Stimulated activated CD8-positive, alpha-beta memory T cell treated with anti-CD3 and anti-CD28 coated beads, Interleukin-12 subunit alpha, Interleukin-12 subunit beta, amount 100 ng/mL, for 4 hours (primary cell): ENCODE measurements at places on chromosomes 4 and X.

DNA sequence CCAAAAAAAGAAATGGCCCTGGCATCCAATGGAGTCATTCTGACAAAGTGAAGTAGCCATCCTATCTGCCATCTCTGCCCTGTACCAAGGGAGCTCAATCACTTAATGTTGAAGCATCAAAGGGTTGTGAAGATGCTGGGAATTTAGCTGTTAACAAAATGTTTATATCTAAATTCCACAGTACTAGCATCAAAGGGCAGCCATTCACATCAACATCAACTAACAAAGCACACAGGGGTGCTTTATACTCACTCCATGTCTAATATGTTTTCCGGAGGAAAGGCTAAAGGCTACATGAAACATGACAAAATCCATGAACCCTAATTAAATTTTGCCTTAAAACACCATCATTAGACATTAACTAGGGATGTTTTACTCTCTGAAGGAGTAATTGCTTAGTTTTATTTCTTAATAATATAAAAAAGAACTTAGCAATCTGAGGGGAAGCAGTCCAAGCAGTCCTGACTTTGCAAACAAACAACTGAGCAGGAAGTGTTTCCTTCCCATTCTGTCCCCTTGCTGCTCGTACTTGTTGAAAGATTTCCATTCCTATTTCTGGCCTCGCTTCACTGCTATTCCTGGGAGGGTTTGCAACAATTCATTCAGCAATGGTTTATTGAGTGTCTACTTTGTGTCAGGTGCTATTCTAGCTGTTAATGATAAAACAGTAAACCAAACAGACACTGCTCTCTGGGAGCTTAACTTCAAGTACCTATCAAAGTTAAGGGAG is 208.6 kb upstream of the SLC7A11 start:
- DNase-seq = no peak

GRCh38 chrX:71098951-71099506 is 3.4 kb downstream of the FOXO4 start:
- no peak for DNase-seq

DNA sequence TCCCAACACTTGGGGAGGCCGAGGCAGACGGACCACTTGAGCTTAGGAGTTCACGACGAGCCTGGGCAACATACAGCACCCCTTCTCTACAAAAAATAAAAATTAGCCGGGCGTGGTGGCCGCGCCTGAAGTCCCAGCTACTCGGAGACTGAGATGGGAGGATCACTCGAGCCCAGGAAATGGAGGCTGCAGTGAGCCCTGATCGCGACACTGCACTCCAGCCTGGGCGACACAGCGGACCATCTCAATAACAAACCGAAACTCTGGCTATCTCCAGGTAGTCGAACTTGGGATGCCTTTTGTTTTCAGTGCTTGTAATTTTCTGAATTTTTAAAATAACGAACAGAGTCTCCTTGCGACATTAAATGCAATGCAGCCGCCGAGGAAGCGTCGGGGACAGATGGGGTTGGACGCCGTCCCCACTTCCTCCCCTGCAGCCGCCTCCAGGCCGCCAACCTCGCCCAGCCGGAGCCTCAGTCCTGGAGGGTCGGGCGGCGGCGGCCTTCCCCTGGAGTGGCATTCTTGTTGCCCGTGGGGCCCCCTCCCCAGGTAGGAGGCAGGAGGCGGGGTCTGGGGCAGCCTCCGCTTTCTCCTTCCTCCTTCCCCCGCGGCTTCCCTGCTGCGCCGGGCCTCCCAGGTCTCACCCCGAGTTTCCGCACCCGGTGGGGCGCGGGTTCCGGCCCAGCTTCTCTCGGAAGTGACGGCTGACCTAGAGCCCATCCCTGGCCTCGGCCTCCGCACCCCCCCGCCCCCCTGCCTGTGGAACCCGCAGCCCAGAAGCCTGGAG is 14.6 kb downstream of the HMX1 start:
- DNase-seq = no peak

GRCh38 chr4:165326831-165327210 is 648 bp upstream of the MSMO1 start:
- no peak for DNase-seq

- no peak for DNase-seq
Measured at GRCh38 chrX:54479136-54480111, 16.6 kb downstream of the FGD1 start.

DNA sequence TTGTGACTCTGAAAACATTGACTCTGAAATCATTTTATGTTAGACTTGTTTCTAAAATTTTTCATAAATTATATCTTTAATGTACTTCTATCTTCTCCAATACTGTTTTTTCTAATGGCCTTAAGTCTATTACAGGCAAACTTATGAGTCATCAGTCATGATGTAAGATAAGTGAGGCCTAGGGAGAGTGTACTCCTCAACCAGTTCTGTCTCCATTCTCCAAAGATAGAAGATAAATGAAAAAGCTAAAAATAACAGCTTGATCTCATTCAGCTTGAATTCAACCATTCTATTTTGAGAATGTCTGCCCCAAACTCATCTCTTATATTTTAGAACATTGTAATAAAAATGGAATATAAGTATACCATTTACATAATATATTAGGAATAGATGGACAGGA is 34.5 kb downstream of the STBD1 start:
- no peak for DNase-seq

- DNase-seq = no peak
Measured at GRCh38 chr4:86247906-86248305, 111.9 kb downstream of the MAPK10 start.
